Epithelial cell of esophagus (primary cell): ENCODE measurements at places on chromosomes 13 and 19.

DNA sequence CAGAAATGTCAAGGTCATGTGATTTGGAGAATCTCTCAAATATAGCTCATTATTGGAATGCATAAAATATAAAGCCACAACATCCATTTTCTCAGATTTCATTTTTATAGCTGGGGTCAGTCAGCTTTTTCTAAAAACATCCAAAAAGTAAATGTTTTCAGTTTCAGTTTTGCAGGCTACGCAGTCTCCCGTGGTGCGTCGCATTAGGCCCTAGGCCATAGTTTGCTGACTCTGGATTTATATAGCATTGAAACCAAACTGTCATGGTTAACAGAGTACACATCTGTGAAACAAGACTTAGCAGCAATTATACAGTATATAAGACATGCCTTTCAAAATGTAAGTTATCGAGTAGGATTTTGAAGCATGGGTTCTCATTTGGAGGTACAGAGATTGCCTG, 140.0 kb downstream of the IRS2 start:
- no peak for DNase-seq

DNA sequence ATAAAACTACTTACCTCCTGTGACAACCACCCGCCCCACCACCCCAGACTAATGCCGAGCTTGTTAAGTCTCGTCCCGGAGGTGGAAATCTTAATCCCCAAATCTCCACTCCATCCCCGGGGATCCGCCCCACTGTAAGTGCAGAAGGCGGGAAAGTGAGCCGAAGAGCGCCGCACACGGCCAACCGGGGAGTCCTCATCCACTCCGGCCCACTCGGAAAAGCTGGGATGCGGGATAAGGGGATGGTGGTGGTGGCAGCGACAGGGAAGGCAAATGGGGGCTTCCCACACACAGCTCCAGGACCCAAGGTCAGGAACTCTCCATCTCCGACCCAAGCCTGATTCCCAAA, 621 bp downstream of the FBL start:
- DNase-seq = peak; percentile 32

DNA sequence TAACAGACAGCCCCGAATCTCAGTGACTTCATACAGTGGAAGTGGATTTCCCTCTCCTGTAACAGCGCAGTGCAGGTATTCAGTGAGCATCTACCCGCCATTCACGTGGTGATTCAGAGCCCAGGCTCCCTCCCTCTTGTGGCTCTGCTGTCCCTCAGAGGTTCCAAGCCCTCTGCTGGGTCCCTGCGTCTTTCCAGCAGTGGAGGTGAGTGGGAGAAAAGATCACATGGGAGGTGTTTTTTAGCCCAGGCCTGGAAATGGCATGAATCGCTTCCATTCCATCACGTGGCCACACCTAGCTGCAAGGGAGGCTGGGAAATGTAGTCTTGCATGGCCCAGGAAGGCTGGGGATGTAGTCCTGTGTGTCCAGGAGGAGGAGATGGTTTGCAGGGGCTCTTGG, 61.4 kb downstream of the DPF1 start:
- DNase-seq = no peak

GRCh38 chr13:25473864-25474263, 102.1 kb downstream of the ATP8A2 start:
- peak; percentile 23 for DNase-seq

DNA sequence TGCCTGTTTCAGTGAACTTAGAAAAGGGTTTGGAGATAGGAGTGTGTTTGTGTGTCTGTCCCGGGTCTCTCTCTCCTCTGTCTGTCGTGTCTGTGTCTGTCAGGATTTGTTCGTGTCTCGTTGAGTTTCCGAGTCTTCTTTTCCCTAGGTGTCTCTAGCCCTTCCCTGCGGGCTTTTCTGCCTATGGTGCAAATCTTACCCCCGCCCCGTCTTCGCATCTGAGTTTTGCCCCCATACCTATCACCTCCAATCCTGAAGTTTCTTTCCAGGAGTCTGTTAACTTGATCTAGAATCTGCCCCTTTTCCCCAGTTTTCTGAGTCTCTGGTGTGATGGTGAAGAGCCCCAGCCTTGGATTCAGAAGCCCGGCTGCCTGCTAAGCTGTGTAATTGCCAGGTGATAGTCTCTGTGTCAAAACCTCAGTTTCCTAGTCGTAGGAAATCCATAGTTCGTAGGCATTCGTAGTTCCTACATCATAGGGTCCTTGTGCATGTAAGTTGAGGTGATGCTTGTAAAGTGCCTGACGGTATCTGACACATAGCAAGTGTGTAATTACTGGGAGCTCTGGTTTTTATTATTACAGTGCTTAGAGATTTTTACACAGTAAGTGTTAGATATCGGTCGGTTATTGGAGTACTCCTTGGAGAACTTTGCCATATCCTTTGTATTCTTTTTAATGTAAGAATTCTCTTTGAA, 782 bp downstream of the EPN1 start:
- no peak for DNase-seq

- DNase-seq = peak; percentile 40
Measured at GRCh38 chr13:39105110-39105509, 66.9 kb downstream of the NHLRC3 start.

GRCh38 chr19:51259348-51260245, 8.7 kb downstream of the SIGLECL1 start:
- DNase-seq = peak; percentile 24

- no peak for DNase-seq
Measured at GRCh38 chr13:20331949-20332348, 99.8 kb upstream of the GJB6 start.

GRCh38 chr19:51676566-51677083, 16.5 kb upstream of the SPACA6 start:
- no peak for DNase-seq

- DNase-seq = no peak
Measured at GRCh38 chr13:31476266-31476665, 263.1 kb upstream of the RXFP2 start.

DNA sequence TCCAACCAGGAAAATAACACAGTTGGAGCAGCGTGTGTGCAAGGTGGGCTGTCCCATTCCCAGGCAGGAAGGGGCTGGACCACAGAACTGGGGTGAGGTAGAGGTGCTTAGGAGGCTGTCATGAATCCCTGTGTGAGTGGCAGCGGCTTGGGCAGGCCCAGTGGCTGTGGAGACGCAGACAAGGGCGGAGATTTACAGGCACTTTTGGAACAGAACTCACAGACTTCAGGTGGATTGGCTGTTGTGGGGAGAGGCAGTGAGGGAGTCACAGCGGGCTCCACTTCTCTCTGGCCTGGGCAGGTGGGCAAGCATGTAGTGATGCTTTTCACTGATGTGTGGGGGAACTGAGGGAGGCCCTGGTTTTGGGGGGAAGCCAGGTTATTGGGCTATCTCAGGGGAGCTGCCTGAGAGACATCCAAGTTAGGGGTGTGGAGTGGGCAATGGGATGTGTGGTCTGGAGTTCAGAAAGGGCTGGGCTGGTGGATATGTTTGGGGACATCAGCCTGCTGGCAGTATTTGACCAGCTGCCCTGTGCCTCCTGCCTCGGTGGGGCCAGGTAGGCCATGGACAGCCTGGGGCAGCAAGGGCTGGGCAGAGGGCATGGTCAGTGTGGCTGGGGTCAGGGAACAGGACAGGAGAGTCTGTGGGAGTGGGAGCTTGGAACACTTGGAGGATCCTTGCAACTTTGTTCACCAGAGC, 27.0 kb upstream of the ZNF492 start:
- DNase-seq = no peak

DNA sequence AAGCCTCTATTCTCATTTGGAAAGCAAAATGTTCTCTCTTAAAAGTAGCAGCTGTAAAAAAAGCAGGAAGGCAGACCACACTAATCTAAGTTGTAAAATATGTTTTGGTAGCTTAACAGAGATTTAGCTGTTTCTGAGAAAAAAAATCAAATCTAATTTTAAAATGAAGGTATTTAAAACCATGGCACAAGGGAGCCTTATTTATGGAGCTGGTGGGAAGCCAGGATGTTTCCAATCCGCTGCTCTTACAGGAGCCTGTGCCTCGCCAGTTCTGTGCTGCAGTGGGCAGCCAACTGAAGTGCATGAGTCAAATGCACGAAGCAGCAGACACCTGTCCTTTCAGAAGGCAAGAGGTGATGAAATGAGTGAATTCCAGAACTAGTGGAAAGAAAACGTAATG, 28.2 kb downstream of the GPC6 start:
- DNase-seq = no peak

DNA sequence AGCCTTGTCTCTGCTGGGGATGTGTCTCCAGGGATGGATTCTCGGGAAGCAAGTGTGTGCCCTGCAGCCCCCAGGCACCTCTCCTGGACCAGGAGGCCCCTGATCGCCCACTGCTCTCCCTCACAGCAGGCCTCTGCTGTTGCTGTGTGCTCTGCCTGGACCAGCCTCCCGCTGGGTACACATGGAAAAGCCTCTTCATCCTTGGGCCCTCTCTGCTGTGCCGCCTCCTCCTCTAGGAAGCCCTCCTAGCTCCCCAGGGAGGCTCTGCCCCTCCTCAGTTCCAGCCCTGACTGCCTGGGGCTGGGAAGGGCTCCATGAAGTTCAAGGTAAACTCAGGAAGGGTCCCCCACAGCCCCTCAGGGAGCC, 12.0 kb downstream of the NDUFA11 start:
- no peak for DNase-seq
